T-helper 2 cell treated with Interferon-gamma antibody and Interleukin-4, amounts not matched to agents 5 μg/mL and 100 μg/mL, for 36 hours (primary cell): ENCODE measurements at places on chromosomes 13 and 19.
A peak's percentile ranks its signal among the peaks of the same experiment; 100 is the strongest.

GRCh38 chr13:68923995-68924394 lies 1183.6 kb upstream of the ATXN8OS start:
- no peak for DNase-seq

DNA sequence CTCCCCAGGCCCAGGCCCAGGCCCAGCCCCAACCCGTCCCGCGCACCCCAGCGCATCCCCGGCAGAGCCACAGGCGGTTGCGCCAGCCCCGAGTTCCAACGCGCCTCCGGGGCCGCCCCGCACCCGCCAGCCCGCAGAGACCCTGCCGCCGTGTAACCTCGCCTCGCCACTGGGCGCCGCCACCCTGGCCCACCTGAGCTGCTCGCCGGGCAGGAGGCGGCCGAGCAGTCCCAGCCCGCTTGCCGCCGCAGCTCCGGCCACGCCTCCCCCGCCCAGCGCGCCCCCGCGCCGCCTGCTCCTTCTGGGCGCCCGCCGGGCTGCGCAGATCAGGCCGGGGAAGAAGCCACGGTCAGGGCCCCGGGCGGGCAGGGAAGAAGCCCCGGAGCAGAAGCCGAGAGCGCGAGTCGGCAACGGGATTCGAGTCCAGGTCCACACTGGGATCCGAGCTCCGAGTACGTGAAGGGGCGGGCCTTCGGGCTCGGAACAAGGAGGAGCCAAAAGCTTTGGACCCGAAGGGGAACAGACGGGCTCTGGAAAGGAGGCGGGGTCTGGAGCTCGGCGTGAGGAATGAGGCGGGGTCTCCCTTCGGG lies at the start of gene MBOAT7:
Gene MBOAT7, minus strand, starts transcription at position 436 of the 590 bp plus-strand sequence. CDS start 1,072 bp downstream, outside the sequence.
- no peak for DNase-seq

- DNase-seq: no peak
Observed at GRCh38 chr19:9362905-9363304, at the start of gene ZNF177. Gene ZNF177, plus strand, starts transcription at chr19:9363013. Its CDS starts 15,299 bp downstream, at chr19:9378312.

DNA sequence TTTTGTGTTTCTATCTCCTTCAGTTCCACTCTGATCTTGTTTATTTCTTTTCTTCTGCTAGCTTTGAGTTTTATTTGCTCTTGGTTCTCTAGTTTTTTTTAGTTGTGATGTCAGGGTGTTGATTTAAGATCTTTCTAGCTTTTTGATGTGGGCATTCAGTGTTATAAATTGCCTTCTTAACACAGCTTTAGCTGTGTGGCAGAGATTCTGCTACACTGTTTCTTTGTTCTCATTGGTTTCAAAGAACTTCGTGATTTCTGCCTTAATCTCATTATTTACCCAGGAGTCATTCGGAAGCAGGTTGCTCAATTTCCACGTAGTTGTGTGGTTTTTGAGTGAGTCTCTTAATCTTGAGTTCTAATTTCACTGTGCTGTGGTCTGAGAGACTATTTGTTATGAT lies 251.7 kb upstream of the HTR2A start:
- no peak for DNase-seq

DNA sequence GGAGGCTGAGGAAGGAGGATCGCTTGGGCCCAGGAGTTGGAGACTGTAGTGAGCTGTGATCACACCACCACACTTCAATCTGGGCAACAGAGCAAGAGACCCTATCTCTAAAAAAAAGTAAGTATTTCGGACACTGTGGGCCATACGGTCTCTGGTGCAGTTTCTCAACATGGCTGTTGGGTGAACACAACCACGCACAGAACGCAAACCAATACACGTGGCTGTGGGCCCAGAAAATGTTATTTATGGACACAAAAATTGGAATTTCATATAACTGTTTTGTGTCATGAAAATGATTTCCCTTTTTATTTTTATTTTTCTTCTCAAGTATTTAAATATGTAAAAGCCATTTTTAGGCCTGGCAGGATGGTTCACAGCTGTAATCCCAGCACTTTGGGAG lies 19.5 kb downstream of the LDLR start:
- no peak for DNase-seq

- no peak for DNase-seq
Observed at GRCh38 chr13:77377016-77377415, 50.1 kb upstream of the MYCBP2 start.

DNA sequence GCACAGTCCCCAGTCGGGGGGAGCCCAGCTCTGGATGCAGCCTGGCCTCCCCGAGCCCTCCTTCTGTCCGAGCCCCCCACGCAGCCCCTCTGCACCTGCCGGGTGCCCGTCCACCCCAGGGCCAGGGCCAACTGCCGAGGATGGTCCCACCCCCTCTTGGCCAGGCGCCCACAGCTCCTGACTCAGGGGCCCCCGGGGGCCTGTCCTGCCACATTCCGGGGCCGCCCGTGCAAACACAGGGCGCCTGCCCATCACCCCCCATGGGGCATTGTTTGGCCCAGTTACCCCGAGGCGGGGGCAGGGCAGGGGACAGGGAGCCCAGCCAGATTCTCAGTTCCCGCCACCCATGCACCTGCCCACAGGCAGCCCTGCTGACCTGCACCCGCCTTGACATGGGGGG lies 5.3 kb upstream of the TCF3 start:
- DNase-seq: no peak

DNA sequence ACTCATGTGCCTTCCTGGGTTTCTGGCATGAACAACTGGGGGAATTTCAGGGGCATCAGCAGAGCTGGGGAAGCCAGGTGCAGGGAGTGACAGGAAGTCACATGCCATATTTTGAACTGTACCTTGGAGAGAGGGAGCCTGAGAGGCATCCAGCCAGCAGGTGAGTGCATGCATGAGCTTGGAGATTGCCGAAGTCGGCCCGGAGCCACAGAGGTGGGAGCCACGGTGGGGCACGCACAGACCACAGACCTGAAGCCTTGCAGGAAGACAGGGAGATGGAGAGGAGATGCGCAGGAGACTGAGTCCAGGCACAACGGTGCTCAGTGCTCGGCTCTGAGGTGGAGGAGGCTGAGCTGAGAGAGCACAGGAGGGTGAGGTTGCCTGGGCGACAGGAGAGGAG lies 55.1 kb downstream of the CDADC1 start:
- DNase-seq: no peak

DNA sequence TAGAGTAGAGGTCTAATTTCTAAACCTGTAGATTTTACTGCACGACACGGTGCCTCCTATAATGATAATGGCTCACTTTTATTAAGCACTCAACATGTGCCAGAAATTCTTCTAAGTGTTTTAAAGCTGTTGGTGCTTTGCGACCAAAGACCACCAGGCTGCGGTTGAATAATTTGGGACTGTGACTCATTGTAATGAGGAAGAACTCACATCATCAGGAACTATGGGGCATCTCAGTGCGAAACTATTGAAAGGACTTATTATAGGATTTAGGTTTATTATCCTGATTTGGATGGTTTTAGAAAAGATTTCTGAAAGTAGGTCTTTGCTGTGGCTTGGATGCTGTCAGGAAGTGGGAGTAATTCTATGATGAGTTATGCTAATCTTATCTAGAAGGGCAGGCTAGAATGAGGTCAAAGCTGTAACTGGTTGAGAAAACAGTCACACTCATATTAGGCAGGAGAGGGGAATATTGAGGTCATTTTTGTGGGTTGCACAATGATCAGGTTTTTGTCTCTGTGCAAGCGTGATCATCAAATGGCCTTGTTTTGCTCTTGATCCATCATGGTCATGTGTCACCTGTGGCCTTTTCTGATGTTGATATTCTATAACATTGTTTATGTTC lies 266.8 kb downstream of the PCDH20 start:
- DNase-seq: no peak

DNA sequence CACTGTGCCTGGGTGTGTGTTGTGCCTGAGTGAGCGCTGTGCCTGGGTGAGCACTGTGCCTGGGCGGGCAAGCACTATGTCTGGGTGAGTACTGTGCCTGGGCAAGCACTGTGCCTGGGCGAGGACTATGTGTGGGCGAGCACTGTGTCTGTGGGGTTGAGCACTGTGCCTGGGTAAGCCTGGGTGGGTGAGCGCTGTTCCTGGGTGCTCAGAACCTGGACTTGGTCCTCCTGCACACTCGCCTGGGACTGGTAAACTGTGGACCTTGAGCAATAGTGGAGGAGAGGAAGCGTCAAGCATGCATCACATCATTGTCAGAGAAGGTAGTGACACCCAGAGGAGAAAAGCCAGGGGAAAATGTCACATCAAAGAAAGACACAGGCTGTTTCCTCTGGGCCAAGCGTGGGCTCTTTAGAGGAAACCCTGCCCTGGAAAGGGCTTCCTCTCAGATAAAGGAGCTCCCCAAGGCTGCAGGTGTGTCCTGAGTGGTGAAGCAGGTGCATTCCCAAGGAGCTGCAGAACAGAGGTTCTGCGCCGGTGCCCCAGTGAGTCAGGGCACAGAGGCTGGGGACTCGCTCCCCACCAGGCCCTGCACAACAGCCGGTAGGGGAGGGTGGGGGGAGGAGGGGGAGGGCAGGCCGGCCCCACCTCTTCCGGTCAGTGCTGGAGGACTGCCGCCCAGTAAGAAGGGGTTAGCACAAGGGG lies 141.2 kb downstream of the TEX29 start:
- no peak for DNase-seq

DNA sequence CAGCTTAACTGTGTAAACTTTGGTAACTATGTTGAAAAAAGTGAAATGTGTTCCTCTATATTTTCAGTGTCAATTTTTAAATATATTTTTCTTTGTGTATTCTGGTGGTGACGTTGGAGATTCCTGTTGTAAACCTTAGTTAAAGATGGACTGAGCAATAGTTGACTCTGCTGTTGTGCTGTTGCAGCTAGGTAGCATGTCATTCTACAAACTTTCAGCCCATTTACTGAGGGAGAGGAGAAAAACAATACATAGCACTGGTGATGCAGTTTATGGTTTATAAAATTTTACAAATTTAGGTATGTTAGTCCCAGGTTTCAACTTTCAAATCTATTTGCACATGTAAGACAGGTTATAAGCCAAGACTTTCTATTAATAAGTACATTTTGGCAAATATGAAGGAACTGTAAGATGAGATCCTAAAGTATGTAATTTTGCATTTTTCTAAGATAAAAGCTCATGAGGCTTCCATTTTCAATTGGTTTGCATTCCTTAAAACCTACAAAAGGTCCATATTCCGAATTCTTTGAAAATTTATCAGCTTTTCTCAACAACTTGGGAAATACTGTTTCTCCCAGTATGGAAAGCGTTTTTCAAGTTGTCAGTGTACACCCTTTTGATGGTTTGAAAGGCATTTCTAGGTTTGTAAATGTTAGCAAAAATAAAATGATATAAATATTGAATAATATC lies 1.5 kb downstream of the NDFIP2 start:
- DNase-seq: no peak

DNA sequence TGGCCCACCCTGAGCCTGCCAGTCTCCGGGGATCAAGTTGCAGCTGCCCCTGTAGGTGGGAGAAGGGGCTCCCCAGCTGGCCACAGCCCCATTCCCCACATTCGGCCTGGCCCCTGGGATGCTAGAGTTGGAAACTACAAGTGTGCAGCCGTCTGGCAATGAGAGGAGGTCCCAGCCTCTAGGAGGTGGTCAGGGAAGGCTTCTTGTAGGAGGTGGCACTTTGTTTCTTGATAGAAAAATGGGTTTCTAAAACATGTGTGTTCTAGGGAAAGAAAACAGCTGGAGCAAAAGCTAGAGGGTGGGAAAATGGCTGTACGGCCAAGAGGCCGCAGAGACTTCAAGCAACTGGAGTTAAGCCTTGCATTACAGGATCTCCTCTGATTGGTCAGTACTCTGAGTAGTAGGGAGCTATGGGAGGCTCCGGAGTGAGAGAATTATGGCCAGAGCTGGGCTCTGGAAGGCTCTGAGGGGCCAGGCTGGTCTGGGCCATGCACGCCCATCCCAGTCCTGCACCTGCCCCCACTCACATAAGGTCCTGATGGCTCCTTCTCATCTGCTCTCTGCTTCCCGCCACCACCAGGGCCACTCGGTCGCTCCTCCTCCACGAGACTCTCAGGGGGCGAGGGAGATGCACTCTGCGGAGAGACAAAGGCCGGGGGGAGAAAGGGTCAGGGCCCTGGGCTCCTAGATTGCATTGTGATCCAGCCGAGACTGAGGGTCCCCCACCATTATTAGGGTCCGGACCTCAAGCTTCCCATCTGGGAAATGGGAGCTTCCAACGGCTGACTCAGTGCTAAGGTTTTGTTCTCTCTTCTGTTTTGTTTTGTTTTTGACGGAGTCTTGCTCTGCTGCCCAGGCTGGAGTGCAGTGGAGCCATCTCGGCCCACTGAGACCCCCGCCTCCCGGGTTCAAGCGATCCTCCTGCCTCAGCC lies 13.7 kb downstream of the TLE2 start:
- DNase-seq: no peak

DNA sequence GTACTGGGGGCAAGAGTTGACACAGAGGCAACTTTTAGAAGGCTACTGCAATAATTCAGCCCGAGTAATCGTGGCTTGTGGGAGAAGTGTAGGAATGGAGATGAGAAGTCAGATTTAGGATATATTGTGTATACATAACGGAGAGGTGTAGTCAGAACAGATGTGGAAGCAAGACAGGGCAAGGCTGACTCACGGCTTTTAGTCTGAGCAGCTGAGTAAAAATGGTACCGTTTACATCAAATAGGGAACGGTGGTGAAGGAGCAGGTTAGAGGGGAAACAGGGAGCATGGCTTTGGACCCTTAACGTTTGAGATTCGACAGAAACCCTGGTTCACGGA lies 796 bp upstream of the LSM14A start:
- peak; percentile 74 for DNase-seq

DNA sequence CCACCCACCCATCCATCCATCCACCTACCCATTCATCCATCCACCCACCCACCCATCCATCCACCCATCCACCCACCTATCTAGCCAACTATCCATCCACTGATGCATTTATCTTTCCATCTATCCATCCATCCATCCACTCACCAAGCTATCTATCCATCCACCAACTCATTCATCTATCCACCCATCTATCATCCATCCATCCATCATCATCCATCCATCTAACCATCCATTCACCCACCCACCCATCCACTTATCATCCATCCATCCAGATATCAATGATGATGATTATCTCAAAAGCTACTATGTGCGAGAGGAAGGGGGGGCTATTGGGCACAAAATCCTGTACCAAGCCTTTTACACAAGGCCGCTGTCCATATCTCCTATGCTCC lies 5.5 kb downstream of the YIF1B start:
- DNase-seq: no peak
